Stimulated activated CD4-positive, alpha-beta T cell treated with anti-CD3 and anti-CD28 coated beads, Interleukin-2, amount 100 ng/mL, for 24 hours (primary cell): ENCODE measurements at places on chromosomes 7 and 10.

GRCh38 chr7:46165276-46165675 is 244.2 kb upstream of the IGFBP3 start:
- DNase-seq: no peak

DNA sequence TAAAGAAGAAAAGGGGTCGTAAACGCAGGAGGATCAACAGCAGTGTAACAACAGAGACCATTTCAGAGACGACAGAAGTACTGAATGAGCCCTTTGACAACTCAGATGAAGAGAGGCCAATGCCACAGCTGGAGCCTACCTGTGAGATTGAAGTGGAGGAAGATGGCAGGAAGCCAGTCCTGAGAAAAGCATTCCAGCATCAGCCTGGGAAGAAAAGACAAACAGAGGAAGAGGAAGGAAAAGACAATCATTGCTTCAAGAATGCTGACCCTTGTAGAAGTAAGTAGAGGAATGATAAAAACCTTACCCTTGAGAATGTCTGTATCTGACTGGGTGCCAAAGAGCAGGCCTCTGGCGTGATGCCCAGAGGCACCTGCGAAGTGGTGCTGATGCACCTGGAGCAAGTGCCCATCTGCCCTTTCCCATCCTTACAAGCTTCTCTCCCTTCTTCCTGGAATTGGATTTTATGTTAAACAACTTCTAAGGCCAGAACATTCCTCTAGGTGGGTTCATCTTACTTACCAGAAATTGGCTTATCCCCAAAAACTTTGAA is 86.4 kb upstream of the SAMD8 start:
- DNase-seq: no peak

DNA sequence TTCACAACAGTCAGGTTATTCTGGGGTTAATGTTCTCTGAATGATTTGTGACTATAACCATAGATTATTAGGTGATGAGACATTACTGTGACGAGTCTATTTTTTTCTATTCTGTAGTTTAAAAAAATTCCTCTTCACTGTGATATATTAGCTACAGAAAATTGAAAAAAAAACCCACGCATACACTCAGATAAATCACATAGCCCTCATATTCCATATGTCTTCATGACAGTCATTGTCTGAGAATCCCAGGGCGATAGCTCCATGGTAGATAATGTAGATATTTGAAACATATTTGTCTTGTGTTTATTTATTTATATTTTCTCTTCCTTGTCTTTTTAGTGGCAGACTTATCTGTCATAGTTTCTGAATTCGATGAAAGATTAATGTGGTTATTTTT is 110.0 kb downstream of the CAMK1D start:
- DNase-seq: no peak

GRCh38 chr10:110057456-110057855 is 49.7 kb downstream of the ADD3 start:
- no peak for DNase-seq

DNA sequence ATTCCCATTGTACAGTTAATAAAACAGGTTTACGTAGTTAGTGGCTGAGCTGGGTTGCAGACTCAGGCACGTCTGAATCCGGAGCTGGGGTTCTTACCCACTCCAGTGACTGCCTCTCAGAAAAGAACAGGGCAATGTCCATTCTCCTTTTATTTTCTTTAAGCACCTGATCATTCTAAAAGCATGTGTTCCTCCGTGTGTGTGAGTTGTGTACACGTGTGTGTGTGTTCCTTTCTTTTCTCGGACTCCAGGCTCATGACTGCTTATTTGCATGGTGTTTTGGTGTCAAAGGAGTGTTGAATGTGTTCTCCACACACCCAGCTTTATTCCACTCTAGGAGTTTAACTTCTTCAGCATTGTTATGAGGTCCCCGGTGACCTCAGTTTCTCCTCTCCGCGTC is 260.1 kb downstream of the SNX10 start:
- no peak for DNase-seq

DNA sequence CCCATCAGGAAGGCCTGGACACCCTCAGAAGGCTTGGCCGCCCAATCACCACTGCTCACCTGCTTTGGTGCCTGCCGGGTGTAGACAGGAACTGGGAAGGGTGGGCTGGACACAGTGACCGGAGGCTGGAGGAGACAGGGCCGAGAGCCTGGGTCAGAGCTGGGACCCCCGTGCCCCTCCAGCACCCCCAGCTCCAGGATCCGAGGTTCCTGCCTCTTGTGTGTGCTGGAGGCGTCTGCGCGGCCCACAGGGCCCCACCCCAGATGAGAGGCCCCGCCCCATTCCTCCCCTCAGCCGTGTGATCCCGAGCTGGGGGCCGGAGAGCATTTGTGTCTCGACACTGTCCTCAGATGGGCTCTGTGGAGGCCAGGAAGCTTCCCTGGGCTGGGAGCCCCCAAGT is 9.4 kb downstream of the ADAM8 start:
- DNase-seq: no peak

DNA sequence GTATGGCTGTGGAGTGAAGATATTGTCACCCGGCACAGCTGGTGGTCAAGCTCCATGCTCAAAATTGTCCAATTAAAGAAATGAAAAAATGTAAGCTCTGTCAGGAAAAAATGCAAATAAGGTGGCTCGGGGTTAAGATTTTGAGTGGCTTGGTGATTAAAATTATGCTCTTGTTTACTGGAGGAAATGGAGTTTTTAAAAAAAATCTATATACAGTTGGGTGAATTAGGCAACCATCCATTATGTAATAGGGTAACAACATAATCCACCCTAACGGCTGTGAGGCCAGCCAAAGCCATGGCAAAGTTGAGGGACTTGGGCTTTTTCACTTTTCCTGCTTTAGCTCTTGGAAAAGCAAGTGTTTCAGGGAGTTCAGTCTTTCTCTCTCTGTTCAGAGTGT is 260.8 kb upstream of the HABP2 start:
- DNase-seq: no peak

- no peak for DNase-seq
Measured at GRCh38 chr10:126059076-126059826, 162.9 kb downstream of the FANK1 start.

- no peak for DNase-seq
Measured at GRCh38 chr10:114728325-114728724, 70.2 kb upstream of the ABLIM1 start.

GRCh38 chr10:22640359-22640758 is 74.0 kb downstream of the PIP4K2A start:
- DNase-seq: no peak

DNA sequence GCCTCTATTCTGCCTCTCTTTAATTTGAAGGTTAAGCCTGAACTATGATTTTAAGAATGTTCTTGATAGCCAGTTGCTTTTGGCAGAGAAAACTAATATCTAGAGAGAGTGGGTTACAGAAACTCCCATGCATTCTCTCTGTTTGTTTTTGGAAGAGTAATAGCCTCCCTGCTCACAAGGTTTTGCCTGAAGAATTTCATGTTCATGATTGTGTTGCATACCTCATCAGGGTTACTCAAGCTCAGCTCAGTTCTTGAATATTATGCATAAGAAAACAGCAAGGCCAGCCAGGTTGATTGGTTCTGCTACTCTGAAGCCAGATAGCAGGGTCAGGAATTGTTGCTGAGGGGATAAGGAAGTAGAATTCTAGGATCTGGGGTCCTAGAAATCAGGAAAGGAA is 137.4 kb downstream of the MDFIC start:
- DNase-seq: no peak

DNA sequence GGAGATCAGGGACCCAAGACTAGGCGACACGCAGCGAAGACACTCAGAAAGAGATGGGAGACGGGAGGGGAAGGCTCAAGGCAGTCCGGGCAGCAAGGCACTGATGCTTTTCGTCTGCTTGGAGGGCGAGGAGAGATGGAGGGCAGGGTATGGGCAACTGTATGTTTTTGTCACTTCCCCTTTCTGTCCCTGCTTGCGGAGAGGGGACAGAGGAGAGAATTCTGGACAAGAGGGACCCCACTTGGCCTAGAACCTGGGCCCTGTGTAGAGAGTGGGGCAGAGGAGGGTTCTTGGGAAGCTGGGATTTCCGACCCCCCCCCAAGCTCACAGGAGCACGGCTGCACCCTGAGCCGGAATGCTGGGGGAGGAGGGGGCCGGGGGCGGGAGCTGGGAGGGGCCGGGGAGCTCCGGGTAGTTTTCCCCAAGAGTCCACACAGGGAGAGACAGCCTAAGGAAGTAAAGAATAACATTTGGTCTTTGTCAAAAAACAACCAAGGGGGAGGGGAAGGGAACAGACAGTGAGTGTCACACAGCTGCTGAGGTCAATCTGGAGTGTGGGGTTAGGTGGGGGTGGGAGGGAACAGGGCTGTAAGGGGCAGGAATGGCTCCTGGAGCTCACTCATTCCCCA is 1.8 kb downstream of the LRCH4 start:
- no peak for DNase-seq

- no peak for DNase-seq
Measured at GRCh38 chr7:117808910-117809705, 64.1 kb downstream of the CTTNBP2 start.

DNA sequence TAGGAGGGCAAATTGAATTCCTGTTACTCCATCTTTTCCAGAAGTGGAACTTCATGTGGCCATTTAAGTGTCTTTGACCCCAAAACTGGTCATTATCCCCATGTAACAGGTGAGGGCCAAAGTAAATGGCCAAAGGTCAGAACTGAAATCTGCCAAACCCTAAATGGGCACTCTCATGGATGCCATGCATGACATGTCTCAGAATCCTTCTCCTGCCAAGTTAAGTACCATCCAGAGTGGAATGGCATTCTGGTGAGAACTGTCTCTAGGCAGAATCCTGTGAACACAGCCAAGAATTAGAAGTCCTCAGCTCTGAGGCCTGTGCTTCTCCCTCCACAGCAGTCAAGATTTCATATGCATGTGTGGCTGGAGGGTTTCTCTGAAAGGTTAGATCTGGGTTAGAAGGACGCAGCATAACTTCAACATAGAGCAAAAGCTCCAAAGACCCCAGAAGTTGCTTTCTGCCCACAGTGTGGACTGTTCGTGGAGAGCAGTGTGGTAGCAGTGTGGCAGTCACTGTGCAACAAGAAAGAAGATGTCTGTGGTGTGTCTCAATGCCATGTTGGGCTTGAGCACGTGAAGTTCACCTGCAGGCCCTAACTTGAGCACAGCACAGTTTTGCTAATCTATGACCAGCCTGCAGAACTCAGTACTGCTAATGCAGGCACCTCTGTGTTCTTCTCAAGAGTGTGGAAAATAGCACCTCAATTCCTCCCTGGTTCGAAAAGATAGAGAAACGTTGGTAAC is 121.3 kb downstream of the ADCY1 start:
- DNase-seq: no peak

- peak; percentile 36 for DNase-seq
Measured at GRCh38 chr7:86469680-86470295, 173.9 kb upstream of the GRM3 start.

DNA sequence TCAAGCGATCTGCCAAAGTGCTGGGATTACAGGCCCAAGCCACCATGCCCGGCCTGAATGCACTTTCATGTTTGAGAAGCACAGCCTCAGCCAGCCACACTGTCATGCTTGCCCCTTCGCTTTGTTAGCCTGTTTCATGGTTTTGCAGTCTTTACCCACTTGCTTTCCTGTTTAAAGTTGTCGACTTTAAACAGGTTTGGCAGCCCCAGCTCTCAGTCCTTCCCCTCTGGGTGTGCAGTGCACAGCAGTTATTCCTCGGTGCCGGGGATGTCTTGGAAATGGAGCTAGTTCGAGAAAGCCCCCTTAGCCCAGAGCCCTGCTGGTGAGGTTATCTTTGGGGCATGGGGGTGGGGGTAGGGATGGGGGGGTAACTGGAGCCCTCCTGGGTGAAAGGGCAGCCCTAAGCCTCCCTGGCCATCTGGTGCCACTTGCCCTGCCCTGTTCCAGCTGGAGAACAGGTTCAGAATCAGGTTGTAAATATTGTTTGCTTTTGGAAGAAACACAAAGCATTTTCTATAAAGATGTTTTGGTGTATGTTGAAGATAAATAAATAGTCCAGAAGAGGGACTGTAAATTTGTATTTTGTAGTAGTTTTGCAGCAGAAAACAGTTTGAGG is 14.8 kb downstream of the TSPAN14 start:
- DNase-seq: no peak

- no peak for DNase-seq
Measured at GRCh38 chr7:80225361-80225760, 90.7 kb downstream of the GNAI1 start.

- no peak for DNase-seq
Measured at GRCh38 chr7:87140271-87140748, 11.9 kb upstream of the DMTF1 start.

DNA sequence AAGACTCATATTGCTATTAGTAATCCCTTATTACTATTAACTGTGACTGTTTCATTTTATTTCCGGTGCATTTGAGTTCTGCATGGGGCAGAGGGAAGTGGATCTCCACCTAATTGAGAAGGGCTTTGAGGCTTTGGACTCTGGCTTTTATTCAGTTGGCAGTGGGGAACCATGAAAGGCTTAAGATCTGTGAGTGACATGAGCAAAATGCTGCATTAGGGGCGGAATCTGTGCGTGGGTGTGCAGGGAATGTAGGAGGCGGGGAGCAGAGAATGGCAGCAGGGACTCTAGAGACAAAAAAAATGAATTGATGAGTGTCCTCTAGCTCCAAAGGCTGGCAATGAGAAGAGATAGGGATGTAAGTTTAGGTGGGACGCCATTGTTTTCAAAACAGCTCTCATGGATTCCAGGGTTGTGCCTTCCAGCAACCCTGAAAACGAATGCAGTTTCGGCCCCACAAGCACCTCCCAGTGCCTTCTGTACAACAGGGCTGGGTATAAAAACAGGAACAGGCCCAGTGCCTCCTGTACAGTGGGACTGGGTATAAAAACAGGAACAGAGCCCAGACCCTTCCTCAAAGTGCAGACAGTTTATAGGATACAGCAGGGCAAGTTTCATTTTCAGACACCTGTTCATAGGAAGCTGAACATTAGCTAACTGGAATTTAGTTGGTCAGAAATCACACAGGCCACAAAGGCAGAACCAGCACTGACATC is 663.3 kb upstream of the FOXK1 start:
- DNase-seq: no peak

GRCh38 chr7:3880228-3880987 is 579.4 kb downstream of the SDK1 start:
- DNase-seq: no peak

GRCh38 chr10:123835575-123835974 is 56.0 kb downstream of the CPXM2 start:
- DNase-seq: no peak

DNA sequence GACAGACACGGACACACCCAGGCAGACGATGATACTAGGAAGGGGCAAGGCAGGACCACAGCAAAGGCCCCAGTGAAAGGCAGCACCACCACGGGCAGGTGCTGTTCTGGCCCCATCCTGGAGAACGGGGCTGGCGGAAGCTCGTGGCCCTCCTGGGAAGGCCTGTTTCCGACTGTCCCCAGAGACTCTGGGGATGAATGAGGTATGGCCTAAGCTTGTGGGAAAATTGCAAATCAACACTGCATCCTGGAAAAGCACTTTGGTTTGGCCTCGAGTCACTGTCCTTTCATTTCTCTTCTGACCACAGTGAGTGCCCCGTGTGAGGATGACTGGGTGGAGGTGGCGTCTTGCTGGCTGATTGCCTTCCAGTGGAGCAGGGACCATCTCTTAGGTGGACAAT is 81.6 kb upstream of the ANLN start:
- no peak for DNase-seq

GRCh38 chr10:118258285-118258684 is 83.8 kb downstream of the FAM204A start:
- DNase-seq: no peak
